Osteoblast (primary cell): ENCODE measurements at places on chromosomes 5 and 9. TPM values are rescaled to one million over a fixed set of nuclear protein-coding genes. Genes with fewer than 3 reads are reported as not detected.
A peak's percentile ranks its signal among the peaks of the same experiment; 100 is the strongest.

SPINK13 gene
- not detected in 2 replicates for total RNA-seq

GRCh38 chr9:91407580-91408318, 15.9 kb downstream of the NFIL3 start:
- peak; percentile 58 for DNase-seq

DNA sequence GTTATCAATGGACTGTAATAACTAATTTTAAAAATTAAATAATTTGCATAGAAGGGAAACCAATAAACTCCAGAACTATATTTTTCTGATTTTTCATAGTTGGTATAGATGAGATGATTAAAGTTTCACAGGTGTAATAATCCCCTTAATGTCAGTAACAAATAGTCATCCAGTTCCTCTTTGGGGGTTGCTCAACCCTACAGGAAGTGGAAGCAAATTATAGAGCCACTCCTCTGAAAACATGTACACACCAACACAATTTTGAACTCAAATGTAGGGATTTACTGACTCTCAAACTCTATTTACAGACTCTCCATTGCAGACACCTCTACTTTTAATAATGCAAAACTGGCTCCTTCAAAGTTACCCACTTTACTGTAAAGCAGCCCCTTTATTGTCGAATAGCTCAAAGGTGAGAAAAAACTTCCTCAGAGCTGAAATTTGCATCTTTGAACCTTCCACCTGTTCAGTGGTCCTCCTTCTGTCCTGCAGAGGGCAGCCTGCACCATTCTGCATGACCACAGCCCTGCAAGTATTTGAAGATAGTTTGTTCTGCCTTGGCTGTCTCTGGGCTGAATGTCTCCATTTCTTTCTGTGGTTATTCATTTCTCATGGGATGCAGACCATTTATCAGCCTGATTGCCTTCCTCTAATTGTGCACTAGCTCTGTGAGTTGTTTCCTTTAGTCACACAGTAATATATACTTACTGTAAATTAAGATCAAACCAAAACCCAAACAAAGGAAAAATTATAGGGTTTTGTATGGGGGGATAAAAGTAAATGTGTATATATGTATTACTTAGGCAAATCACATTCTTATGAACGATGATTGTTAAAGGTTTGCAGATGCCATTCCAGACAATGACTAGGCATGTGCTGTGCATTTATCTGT, 383.2 kb upstream of the SGCD start:
- DNase-seq = peak; percentile 72

- DNase-seq = no peak
Observed at GRCh38 chr5:146622391-146622790, 106.4 kb upstream of the GPR151 start.

DNA sequence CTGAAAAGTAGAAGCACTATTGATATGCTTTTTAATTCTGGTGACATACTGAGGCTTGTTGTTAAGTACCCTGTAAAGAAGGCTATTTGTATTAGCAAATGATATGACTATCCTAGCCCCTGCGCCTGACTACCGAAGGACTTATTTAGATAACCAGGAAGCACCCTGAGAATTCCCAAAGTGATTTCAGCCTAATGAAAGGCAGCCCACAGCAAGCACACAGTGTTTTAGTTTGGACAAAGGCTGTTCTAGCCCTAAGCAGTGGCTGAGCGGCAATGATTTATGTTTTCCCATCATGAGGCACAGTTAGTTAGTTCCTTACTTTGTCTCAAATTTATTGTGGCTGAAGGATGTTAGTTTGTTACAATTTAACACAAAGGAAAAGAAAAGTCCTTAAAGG, 235.3 kb downstream of the KCTD16 start:
- DNase-seq = no peak

LRRC19 gene
- total RNA-seq = under 0.01 TPM in 2 replicates

DNA sequence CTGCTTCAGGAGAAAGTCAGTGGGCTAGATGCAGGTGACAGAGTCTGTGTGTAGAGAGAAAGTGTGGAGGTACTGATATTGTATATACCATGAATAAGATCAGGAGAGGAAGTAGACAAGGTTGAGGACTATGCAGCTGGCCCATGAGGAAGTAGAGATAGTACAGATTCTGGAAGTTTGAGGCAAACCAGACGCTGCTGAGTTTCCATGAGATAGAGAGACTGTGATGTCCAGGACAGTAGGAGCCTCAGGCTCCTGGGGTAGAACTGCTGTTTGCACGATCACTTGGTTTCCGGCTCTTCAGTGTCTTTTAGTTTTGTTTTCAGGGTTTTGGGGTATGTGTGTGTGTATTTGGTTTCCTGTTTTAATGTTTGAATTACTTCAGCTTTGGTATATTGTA, 13.6 kb downstream of the OTULINL start:
- no peak for DNase-seq

- DNase-seq = no peak
Observed at GRCh38 chr9:37977851-37978480, 74.0 kb upstream of the SLC25A51 start.

SETD9 gene
- 11.2 and 13.6 TPM in 2 replicates for total RNA-seq

- no peak for DNase-seq
Observed at GRCh38 chr5:165871291-165871690, 2365.9 kb downstream of the MAT2B start.

DNA sequence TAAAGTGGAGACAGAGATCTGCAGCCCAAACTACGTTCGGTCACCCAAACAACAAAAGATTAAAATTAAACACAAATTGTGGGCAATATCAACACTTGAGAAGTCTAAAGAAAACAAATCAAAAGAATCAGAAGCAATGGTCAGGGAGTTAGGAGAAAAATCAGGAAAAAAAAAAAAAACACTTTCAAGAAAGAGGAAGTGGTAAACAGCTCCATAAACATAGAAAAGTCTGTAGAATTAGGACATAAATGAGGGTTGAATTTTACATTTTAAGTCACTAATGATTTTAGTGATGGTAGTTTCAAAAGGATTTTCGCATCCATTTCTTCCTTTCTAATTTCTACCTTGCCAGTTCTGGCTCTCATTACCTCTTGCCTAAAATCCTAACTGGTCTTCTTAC, 10.1 kb downstream of the RNF145 start:
- DNase-seq = no peak

CKMT2 gene
- 0.88 and 1.4 TPM in 2 replicates for total RNA-seq
